ENCODE measurements at places on chromosomes 3 and 15.

DNA sequence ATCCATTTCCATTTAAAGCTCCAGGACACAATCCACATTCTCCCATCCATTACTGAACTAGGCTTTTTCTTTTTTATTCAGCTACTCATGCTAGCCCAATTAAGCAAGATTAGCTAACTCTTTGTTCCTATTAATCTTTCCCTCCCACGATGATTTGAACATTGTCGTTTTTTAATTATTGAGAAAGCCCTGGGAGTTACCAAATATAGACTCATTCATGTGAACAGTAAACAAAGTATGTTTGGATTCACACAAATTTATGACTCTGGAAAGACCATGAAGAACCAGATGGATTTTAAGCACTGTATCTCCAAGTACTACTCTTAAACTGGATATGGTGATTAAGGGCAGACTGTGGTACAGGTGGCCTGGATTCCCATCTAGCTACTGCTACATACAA is 82.2 kb downstream of the STRIT1 start:
- H3K27ac ChIP-seq: no peak overlapping the region
- no peak overlapping the region for H3K4me3 ChIP-seq
- H3K36me3 ChIP-seq: no peaks in the 10 kb centered on the region
- no peaks in the 10 kb centered on the region for H3K4me1 ChIP-seq

GRCh38 chr15:100060276-100060926 is 281.4 kb downstream of the ADAMTS17 start:
- DNase-seq: peak; percentile 7
- H3K27ac ChIP-seq: no peak overlapping the region
- H3K27me3 ChIP-seq: no peaks in the 10 kb centered on the region

DNA sequence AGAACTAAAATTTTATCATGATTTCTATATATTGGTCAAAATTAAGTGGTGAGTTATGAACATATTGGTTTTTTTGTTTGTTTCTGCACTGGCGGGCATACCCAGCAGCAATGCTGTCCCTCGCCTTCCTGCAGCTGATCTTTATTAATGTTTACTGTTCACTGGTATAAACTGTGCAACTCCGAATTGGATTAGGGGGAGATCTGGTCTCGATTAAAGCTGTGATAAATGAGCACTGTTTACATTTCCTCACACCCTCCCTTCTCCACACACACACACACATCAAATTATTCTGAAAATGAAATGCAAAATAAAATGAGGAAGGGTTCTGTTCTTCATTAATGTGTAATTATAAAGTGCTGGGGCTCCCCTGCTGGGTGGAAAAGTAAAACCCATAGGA is 48.5 kb upstream of the DAZL start:
- H3K27me3 ChIP-seq: no peaks in the 10 kb centered on the region
- H3K4me1 ChIP-seq: no peaks in the 10 kb centered on the region
- no peak overlapping the region for H3K27ac ChIP-seq
- H3K4me3 ChIP-seq: no peak overlapping the region
- no peaks in the 10 kb centered on the region for H3K36me3 ChIP-seq

GRCh38 chr3:16888785-16889607 is 4.2 kb downstream of the PLCL2 start:
- no peaks in the 10 kb centered on the region for H3K27me3 ChIP-seq
- no peaks in the 10 kb centered on the region for H3K36me3 ChIP-seq
- H3K4me3 ChIP-seq: no peak overlapping the region
- no peak for DNase-seq

- peak; percentile 60 for DNase-seq
- no peak overlapping the region for H3K4me3 ChIP-seq
- no peak overlapping the region for H3K27ac ChIP-seq
Observed at GRCh38 chr3:161851941-161852566, 355.4 kb downstream of the OTOL1 start.

- H3K27me3 ChIP-seq: no peaks in the 10 kb centered on the region
- no peaks in the 10 kb centered on the region for H3K4me1 ChIP-seq
- no peaks in the 10 kb centered on the region for H3K36me3 ChIP-seq
- no peak overlapping the region for H3K4me3 ChIP-seq
- H3K27ac ChIP-seq: no peak overlapping the region
Observed at GRCh38 chr15:99755692-99756409, 22.6 kb upstream of the LYSMD4 start.

- H3K27ac ChIP-seq: peak overlapping the region; percentile 97
- DNase-seq: peak; percentile 99
- peaks cover 52% of the 10 kb centered on the region for H3K4me1 ChIP-seq
Observed at GRCh38 chr3:129485721-129486663, 42.4 kb upstream of the RHO start.

DNA sequence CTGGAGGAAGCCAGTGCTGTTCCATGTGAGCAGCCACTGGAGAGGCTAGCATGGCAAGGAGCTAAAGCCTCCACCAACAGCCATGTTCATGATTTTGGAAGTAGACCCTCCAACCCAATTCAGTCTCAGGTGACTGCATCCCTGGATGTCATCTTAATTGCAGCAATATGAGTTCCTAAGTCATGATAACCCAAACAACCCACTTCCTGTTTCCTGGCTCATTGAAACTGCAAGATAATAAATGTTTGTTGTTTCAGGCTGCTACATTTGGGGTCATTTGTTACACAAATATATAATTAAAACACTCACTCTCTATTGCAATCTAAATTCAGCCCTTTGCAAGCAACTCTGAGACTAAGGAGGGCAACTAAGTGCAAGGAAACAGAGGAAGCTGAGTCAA is 62.4 kb upstream of the SLC24A5 start:
- H3K27ac ChIP-seq: no peak overlapping the region
- DNase-seq: no peak
- H3K27me3 ChIP-seq: no peaks in the 10 kb centered on the region
- no peak overlapping the region for H3K4me3 ChIP-seq
- H3K4me1 ChIP-seq: no peaks in the 10 kb centered on the region

DNA sequence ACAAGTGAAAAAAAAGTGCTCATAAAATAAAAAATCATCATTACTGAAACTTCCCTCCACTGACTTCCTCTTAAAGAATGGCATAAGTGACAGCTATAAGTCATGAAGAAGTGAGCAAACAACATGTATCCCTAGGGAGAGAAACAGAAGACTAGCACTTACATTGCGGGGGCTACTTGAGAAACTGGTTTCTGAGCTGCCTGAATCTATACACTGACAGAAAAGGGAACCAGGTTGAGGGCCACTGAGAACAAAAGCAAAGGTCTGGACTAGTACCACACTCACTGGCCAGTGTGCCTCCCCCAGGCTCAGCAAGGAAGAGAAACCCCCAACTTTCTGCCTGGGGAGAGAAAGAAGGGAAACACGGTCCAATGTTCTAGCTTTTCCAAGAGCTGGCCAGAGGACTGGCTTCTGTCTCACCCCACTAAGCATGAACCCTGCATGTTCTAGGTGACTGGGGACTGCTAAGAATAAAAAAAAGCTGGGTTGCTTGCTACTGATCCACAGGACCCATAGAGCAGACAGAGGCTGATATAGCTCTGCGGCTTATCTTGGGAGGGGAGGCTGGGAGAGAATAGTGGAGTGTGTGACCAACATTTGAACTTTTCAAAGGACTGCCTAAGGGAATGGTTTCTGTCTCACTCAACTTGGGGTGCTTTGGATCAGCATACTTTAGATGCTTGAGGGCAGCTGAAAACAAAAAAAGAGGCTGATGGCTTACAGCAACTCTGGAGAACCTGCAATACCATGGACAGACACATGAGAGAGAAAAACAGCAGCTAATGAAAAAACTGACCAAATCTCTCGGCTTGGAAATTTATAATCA is 8.1 kb downstream of the RAD18 start:
- no peak overlapping the region for H3K27ac ChIP-seq
- H3K27me3 ChIP-seq: no peaks in the 10 kb centered on the region
- peaks cover 7% of the 10 kb centered on the region for H3K36me3 ChIP-seq
- peak; percentile 36 for DNase-seq
- peaks cover 15% of the 10 kb centered on the region for H3K4me1 ChIP-seq

DNA sequence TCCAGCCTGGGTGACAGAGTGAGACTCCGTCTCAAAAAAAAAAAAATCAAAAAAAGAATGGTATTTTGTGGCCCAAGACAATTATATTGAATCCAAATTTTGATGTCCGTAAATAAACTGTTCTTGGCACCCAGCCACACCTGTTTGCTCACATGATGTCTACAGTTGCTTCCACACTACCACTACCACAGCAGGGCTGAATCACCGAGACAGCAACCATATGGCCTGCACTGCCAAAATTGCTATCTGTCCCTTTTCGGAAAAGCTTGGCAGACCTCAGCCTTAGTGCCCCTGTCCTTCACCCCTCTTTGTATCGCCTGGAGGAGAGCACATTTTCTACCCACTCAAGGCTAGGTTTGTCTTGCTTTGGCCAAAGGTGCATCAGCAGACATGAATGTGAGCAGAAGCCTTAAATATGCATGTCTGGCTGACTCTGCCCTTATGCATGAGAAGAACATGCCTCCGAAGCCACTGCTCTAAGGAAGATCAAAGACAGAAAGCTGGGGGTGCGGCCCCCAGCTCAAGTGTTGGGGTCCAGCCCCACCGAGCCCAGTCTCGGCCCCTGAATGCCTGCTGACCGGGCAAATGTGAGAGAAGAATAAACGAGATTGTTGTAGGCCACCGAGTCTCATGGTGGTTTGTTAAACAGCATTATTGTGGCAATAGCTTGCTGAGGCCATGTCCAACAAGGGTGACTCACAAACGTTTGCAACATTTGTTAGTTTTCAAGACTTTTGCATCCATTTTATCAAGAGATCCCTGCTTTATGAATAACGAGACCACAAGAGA is 108.1 kb downstream of the TPRA1 start:
- 0 out of 2 replicates have a peak, but pooled peaks cover 4% of the 10 kb centered on the region for H3K4me1 ChIP-seq
- DNase-seq: peak; percentile 71
- peaks cover 30% of the 10 kb centered on the region for H3K27me3 ChIP-seq
- H3K4me3 ChIP-seq: no peak overlapping the region

Measured in GM23248 (cell line).